ENCODE measurements at places on chromosomes 6 and 20.

DNA sequence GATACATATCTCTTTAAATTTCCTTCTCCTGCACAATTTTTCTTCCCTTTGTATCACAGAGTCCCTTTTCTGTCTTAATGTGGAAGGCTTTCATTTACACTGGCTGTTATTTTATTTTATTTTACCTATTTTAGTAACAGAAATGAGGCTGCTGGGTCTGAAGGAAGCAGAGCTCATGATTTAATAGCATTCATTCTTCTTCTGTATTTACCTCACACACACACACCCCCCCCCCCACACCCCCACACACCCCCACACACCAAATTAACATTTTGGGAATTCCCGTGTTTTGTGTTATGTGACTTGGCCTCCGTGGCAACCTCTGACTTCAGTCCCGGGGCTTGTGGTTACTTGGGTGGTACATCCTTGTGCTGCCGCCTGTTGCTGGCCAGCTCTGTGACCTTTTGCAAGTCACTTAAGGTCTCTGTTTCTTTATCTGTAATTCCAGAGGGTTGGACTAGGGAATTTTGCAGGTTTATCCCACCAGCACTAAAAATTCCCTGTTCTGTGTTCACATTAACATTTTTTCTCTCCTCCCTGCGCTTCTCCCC lies 108.8 kb downstream of the TIAM2 start:
- DNase-seq = peak; percentile 60

- DNase-seq = no peak
Observed at GRCh38 chr6:38164671-38165108, 345.2 kb downstream of the ZFAND3 start.

- DNase-seq = no peak
Observed at GRCh38 chr6:157627195-157627966, 195.7 kb upstream of the SNX9 start.

DNA sequence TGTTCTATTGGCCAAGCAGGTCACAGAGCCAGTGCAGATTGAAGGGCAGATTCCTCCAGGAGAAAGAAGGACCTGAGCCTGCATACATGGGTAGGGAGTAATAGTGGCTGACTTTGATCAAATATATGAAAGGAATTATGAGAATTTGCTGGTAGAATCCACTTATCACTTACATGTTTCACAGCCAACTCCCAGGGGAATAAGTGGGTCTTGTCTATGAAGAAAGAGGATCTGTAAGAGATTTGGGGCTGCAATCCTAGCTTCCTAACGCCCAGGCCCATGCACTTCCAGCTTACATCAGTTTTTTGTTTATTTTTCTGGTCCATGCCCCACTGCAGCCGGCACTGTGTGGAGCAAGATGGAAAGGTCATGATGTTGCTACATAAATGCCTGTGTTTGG lies 107.9 kb upstream of the SYNDIG1 start:
- no peak for DNase-seq

DNA sequence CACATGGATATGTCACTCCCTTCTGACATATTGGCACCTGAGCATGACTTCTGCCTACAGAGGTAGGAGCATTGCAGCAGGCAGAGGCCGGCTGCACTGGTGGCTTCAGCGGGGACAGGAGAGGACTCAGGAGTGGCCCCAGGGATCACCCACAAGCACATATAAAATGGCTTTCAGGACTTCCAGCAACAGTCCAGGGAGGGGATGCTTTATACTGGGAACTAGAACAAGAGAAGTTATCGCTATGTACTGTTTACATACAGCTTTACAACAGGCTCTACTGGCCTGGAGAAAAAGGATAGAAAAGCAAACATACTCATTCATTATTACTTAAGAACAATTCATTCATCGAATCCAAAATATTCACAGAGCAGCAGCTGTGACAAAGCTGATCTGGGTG lies 337.8 kb downstream of the THBS2 start:
- no peak for DNase-seq

GRCh38 chr6:51972659-51973058 lies 114.8 kb downstream of the PKHD1 start:
- DNase-seq = no peak

DNA sequence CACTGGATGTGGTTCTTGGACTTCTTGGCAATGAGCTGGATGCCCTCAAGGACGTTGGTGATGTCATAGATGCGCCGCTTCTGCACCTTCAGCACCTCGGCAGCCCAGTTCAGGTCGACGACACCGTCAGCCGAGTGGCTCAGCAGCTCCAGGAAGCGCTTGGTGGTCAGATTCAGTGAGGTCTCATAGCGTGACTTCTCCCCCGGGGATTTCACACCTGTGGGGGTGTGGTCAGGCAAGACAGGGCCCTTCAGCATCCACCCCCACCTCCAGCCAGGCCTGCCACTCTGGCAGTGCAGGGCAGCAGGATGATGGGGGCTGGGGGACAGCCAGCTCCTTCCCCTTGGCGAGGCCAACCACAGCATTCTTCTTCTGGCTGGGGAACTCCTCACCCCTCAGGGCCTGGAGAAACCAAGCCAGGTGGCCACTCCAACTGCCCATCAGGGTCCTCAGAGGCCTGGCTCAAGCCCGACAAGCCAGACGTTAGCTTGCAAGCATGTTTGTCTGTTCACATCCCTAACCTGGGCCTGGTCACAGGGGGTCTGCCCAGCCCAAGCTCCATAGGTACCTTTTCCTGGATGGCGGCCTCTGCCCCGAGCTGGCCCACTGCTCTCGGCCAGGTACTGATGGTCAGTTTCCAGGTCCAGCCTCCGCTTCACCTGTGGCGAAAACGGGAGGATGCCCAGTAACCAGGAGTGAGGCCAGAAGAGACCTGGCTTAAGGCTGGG lies 5.7 kb upstream of the NECAB3 start:
- no peak for DNase-seq

DNA sequence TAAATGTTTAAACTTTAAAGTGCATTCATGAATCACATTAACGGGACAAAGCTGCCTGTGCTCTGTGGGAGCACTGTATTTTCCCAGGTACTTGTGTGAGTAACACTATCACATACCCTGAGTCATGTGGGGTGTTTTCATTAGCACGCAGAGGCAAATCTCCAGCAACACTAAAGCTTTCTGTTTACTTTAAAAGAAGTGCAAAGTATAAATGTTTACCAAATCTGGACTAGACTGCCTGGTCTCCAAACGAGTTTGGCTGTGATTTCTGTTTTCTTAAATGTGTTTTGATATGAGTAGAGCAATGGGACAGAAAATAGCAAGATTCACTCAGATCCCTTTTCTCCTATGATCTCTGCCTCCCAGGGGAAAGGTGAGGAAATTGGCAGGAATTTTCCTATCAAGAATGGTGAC lies 28.8 kb upstream of the RIPPLY2 start:
- DNase-seq = peak; percentile 60

DNA sequence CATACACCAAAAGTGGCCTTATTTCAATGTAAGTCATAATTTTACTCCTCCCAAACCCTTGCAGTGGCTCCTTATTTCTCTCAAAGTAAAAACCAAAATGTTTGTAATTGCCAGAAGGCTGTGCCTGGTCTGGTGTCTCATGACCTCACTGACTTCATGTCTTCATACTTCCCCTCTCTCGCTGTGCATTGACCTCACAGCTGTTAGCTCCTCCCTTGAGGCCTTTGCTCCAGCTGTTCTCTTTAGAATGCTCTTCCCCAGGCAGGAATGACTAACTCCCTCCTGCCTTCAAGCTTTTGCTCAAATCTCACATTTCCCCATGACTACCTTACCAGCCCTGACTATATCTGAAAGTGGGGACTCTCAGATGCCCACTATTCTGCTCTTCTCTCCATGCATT lies 83.3 kb downstream of the MTFR2 start:
- no peak for DNase-seq

- no peak for DNase-seq
Observed at GRCh38 chr20:57229490-57229889, 37.0 kb downstream of the BMP7 start.

DNA sequence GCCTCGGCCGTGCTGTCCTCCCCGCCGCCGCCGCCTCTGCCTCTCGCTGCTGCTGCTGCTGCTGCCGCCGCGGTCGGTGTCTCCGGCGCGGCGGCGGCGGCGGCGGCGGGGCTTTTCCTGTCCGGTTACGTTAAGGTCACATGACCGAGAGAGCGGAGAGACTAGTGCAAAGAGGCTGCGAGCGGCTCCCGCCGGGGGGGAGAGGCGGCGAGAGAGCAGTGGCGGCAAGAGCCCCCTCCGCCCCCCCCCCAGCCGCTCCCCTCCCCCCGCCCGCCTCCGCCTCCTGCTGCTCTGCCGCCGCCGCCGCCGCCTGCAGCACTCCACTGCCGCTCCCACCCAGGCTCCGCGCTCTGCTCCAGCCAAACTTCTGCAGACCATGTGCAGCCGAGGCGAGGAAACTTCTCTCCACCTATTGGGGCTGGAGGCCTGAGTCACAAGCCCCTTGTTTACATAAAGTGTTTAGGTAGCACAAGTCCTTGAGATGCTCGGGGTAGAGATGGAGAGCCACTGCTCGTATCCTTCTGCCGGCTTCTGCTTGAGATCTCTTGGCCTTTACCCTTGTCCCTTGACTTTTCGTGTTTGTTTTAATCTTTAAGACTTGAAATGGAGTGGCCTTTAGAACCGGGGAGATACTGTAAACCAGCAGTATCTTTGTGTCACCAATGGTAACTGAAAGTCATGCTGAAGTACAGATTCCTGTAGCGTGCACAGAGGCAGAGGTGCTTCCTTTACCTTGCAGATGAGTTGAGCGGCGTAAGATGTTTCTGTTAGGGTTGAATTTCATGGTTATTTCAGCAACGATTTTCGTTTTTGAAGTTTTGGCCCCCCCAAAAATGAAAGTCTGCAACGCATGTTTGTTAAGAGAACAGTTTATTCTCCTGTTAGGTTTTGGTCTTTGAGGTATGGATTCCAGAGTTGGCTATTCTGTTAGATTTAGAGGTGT lies at the start of gene ZBTB2:
Gene ZBTB2 (minus strand): TSS at position 89 of the 943 bp plus-strand sequence. CDS start 17,922 bp downstream, outside the sequence.
- DNase-seq = peak; percentile 64

DNA sequence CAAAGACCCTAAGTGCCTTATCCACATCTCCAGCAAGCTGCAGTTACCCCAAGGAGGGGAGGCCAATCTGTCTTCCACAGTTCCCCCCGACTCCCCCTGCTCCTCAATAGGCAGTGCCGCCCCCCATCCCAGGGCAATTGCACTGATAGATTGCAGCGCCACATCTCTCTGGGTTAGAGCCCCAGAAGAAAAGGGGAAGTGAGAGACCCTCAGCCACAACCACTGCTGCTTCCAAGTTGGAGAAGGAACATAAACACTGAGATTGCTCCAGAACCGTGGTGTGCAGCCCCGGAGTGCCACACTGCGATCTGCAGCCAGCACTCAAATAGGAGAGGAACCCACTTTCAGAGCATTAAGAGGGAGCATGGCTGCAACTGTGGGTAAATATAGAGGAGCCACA lies 101.5 kb downstream of the RWDD2A start:
- DNase-seq = no peak

- DNase-seq = no peak
Observed at GRCh38 chr6:55997223-55997874, 122.0 kb upstream of the BMP5 start.

GRCh38 chr6:167089243-167090142 lies 33.4 kb upstream of the CCR6 start:
- no peak for DNase-seq

GRCh38 chr6:43475516-43475915 lies 1.9 kb upstream of the TJAP1 start:
- no peak for DNase-seq

DNA sequence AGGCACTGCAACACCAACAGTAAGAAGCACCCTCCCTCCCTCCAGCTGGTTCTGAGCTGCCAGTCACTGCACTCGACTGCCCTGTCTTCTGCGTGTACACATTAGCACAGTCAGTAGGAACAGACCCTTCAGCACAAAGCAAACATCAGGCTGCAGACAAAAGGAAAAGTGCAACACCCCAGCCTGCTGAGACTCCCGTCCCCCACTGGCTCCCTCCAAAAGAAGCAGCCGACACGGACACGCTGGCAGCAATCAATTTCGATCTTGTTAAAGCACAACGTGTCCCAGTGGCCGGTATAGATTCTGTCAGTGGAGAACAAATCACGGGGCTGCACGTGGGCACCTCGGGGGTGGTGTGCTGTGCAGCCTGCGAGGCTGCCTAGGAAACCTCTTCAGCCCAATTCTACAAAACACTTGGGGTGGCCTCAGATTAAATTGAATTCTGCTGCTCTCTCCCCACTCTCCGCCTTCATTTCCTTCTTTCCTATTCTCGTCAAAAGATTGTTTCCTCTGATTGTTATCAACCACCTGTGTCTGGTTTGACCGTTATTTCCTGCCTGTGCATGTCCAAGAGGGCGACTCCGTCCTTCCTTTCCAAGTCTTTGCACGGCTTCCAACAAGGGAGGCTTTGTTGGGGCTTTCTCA lies 38.7 kb downstream of the TRAF3IP2 start:
- no peak for DNase-seq

GRCh38 chr6:137904822-137905617 lies 38.0 kb downstream of the TNFAIP3 start:
- peak; percentile 13 for DNase-seq

DNA sequence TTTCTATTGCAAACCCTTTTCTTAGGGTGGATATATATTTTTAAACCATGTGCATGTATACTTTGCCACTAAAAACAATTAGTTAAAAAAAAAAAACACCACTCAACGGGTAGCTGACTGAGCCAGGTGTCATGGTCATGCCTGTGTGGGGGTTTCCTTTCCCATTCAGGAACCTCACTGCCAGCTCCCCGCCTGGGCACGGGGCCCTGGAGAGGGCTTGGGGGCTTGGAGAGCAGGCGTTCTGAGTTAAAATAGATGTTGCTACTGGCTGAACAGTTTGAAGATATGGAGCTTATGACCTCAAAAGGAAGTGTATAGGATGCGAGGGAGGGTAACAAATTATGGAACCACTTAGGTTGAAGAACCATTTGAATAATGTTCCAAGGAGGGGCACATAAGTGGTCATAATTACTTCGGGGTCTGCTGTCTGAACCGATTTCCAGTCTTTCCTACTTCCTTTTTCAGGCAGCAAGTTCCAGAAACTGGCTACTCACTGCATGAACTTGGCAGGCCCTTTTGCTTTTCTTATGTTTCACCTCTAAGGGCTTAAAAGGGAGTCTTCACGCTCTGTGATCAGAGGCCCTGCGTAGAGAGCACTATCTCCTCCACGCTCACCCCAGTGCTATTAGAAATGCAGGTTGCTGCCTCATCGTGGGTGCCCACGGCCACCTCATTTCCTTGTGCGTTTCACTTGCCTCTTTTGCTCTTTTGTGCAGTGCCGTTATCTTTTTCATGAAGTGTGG lies 9.9 kb downstream of the STX16 start:
- no peak for DNase-seq

- DNase-seq = peak; percentile 66
Observed at GRCh38 chr20:535958-536357, 7.6 kb downstream of the CSNK2A1 start.

All from Caki2 (cell line).